Kidney (tissue), 22 donors: ENCODE measurements at places on chromosomes 3 and 15. TPM values are rescaled to one million over a fixed set of nuclear protein-coding genes. Genes with fewer than 3 reads are reported as not detected.

- no peak for DNase-seq
Measured at GRCh38 chr3:122671553-122671952, 9.1 kb upstream of the PARP14 start.

The FRMD5 gene
- 0.41 TPM for total RNA-seq

The GPR156 gene
- 0.50 TPM for total RNA-seq

DNA sequence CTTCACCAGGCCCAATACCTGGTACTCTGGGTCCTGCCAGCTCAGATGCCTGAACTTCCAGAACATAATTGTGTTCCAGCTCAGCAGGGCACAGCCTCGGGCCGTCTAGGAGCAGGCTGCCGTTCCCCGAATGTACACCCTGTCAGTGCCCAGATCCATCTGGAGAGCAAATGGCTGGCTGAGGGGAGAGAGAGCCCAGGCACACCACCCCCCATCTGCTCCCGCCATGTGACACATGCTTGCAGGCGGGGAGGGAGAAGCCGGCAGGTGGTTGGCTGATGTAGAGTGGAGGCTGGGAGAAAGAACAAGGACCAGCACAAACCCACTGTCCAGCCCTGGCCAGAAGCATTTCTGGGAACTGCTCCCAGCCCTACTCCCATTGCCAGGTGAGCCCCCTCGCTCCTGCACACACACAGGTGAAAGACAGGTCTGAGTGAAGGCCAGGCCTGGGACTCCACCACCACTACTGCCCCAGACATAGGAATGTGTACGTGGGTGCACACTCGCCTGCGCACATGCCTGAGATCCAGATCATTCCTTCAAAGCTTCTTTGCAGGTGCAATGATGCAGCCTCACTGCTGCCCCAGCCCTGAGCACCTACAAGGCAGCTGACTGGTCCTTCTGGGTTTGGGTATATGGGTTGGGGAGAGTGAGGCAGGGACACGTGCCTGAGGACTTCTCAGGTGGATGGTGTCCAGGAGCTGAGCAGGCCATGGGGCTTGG lies 53.5 kb downstream of the SEMA5B start:
- DNase-seq = no peak

DNA sequence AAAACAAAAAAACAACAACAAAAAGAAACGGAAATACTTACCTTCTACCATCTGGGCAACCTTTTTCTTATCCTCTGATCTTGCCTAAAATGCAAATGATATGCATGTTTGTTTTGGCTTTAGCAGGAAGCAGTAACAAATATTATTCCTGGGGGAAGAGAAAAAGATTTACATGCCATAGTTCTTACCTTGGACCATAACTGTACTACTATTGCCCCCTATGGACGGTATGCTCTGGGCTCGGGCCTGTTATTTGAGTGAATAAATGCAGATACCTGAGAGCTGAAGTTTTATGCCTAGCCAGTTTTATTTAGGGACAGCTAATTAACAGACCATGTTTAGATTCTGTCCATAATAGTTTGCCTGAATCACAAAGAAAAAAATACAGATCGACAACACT lies 12.6 kb upstream of the STARD5 start:
- DNase-seq = no peak

DNA sequence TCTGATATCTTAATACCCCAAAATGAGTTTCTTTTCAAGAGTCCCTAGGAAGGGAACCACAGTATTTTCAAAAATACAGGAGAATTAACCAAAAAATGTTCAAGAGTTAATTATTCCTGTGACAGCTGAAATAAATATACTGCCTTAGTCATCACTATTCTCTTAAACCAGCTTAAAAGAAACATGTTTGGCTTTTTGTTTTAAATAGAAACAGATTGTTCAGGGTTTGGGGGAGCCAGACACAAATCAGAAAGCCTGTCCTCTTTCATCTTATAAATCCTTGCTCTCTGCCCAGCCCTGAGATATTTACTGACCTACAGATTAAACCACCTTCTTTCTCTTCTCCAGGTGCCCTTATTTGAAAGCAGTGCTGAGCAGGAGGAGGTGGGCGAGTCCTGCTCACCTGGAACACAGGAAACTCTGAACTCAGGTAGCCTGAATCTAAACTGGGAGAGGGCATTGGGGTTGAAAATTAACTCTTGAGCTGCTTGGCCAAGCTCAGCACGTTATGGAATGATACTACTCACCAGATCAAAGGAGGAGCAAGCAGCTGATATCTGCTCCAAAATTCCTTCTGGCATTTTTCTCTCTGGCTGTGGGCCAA lies 84.1 kb upstream of the SPRED1 start:
- DNase-seq = no peak

The SCG3 gene
- total RNA-seq = 0.13 TPM

DNA sequence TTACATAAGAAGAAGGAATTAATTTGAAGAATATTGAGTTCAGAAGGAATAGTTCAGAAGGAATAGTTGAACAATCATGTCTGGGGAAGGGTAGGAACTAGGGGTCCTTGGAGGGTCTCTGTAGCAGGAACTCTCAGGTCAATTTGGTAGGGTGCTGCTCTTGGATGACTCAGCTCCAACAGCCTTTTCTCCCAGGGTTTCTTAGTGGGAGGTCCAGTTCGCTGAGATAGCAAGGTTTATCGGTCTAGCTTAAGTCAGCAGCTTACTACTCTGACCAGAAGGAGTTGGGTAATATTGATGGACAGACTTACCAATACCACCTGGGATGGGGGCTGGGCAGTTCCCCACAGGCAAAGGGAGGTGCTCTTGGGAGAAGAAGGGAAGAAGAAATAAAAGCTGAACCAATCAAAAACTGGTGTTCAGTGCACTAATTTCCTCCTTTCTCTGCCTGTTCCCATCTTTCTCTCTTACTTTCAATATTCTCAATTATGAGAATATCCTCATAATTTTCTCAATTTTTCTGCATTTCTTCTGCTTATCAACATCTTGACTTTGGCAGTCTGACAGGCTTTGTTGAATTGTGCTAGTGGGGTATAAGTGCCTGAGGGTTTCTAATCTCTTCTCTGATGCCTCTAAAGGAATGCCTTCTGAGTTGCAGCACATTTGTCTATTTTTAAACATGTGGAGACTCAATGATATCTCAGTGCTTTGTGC lies 14.4 kb upstream of the MITF start:
- no peak for DNase-seq

DNA sequence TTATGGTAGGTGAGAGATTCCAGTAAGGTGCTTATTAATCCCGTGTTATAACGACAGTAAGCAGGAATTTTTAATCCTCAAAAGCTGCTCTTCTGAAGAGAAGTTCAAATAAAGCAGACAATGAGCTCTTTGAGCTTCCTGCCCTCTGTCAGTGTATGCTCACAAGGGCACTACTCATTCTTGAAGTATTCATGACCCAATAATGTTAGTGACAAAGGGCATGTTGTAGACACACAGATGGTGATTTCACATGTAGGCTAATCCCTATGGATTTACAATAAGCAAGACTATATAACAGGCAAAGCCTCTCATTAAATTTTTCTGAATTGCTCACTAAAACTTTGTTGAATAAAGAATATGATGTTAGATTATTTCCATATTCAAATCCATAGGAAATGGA lies 578.6 kb downstream of the RSL24D1 start:
- no peak for DNase-seq

DNA sequence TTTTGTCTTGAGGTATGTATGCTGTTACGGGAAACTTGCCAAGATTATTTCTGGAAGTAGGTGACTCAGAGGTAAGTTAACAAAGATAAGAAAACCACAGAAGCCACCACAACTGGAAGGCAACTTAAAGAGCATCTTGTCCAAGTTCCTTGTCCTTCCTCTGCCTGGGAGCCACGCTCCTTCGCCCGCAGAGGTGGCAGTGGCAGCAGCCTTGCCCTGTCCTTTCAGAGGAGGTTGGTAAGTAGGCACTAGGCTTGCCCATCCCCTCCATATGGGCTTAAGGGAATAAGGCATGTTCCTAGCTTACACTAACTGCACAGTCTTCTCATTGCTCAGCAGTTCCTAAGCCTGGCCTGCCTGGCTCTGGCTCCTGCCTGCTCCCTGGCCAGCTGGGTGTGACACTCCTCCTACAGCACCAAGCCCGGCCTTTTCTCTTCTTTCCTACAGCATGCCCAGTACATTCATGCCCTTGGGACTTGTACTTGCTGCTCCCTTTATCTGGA lies 48.0 kb upstream of the RAB6B start:
- peak; percentile 10 for DNase-seq
